Cortex of kidney (tissue), 1 donor: ENCODE measurements at places on chromosomes 6 and 20.

DNA sequence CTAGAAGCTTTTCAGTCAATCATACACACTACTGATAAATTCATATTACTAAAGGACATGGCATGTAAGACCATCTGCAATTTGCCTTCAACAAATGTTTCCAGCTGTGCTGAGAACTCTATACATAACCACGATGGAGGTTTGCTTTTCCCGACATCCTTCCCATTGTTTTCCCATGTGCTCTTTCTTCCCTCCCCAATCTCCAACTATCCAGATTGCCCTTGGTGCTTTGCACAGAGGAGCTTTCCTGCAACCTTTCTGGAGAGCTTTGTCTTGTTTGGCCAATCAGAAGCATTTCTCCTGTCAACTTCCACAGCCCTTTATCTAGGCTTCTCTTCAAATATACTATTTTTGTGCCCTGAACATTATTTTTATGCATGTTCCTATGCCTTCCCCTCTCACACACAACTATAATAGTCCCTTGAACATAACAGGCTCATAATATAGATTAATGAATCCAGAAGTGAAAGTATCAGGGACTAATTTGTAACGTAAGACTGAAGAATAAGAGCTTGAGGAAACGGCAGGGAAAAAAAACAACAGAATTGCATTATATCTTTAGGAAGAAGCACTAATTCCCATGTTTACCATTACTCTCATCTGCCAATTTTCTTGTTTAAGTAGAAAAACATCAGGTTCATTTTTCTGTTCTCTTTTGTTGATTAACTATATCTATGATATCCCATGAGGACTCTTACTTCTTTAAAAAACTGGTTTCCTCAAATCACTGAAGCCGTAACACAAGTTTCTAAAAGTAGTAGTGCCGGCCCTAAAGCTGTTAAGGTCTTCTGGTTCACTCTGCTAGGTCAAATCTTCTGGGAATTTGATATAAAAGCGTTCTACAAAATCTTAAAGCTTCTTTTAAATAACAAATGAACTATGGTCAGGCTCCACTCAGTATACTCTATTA is 20.1 kb downstream of the SMLR1 start:
- DNase-seq, result no peak

GRCh38 chr20:62822788-62823651 is 6.2 kb downstream of the COL9A3 start:
- no peak for DNase-seq

GRCh38 chr6:138162955-138163575 is 1.3 kb downstream of the ARFGEF3 start:
- DNase-seq, result no peak

GRCh38 chr20:2387580-2387979 is 6.9 kb downstream of the TGM6 start:
- DNase-seq, result no peak

- DNase-seq, result peak; percentile 32
Observed at GRCh38 chr6:142946924-142947713, 2.1 kb upstream of the HIVEP2 start.

DNA sequence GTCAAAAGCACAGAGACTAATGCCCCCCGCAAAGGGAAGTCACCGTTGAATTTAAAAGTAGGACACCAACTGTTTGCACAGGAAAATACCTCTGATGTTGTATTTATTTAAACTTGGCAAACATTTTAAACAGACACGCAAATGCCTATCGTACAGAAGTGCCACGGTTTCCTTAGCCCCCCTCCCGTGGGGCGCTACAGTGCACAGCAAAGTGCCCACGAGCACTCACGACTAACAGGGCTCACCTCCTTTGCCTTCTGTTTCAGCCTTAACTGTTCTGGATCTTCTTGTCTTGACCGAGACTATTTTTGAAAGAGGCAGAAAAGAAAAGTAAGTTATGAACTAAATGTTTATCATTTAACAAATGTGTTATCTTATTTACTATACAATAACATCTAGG is 67.8 kb downstream of the TAF4 start:
- DNase-seq, result no peak

DNA sequence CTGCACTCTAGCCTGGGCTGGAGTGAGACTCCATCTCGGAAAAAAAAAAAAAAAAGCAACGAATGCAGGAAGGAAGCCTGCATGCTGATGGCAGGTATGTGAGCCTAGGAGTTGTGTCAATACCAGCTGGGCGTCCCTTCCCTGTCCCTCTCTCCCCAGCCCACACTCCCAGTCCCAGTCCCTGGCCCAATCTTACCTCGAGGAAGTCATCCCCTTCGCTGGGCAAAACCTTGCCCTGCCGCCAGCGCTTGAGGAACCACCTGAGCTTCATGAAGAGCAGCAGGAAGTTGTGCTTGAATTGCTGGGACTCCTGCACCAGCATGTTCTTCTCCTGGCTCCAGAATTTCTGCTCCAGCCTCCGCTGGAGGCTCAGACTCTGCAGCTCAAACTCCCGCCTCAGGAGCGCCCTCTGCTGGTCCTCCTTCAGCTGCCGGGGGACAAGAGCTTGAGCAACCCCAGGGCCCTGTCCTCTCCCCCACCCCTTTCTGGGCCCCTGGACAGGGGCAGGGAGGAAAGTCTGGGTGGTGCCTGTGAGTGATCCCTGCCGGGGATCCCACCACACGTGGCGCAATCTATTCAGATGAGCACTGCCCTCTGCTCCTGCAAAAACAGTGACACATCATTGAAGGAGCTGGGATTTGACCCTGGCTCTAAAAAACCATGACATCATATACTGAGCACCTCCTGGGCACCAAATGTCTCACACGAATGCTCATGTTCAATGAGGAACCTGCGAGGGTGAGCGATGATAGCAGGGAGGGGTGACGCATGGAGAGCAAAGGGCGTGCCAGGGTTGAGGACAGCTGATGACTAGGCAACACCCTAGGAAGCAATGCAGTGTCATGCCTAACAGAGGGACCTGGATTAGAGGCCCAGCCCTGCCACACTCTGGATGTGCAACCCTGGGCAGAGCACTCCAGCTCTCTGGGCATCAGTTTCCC is 35.0 kb upstream of the DSN1 start:
- no peak for DNase-seq

- no peak for DNase-seq
Observed at GRCh38 chr6:68771426-68771825, 136.3 kb downstream of the ADGRB3 start.

GRCh38 chr20:199996-200395 is 10.5 kb upstream of the DEFB128 start:
- no peak for DNase-seq

DNA sequence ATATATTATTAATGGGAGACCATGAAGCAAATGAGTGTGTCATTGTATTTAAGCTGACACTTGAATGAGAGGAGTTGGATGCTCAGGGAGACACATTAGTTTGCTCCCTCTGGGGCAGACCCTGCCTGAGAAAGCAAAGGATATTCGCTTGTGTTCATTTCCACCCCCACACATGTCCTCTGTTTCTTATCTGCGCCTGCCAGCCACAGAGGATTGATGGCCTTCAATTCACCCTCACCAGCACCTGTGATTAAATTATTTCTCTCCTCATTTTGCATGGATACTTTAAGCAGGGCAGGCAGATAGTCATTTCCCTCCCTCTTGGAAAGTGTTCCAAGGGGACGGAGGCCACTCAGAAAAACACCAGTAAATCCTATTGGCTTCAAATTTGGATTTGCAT is 185.2 kb upstream of the GMDS start:
- DNase-seq, result no peak

- DNase-seq, result no peak
Observed at GRCh38 chr6:168623736-168624135, 182.8 kb downstream of the SMOC2 start.

DNA sequence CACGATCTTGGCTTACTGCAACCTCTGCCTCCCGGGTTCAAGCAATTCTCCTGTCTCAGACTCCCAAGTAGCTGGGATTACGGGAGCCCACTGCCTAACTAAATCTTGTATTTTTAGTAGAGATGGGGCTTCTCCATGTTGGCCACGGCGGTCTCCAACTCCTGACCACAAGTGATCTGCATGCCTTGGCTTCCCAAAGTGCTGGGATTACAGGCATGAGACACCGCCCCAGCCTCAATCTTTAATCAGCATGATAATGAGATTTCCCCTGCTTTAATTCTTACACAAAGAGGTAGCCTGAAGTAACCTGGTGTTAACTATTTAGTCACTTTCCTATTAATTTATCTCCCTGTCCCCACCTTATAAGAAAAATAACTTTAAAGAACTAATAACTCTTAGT is 31.3 kb upstream of the TRDN start:
- DNase-seq, result no peak

DNA sequence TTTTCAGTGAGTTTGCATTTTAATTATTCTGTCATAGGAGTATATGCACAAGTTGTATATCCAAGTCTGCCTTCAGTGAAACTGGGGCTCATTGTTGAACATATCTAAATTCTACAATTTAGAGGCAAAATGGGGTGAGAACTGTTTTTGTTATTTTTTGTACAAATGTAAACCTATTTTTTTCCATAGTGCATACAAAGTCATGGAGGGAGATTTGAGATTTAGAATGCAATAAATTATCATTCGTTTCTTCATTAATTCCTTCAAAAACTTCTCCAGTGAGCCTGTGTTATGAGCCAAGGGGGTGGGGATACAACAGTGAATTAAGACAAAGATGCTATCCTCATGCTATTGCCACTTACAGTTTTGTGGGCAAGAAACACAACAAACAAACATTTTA is 29.8 kb upstream of the RHAG start:
- DNase-seq, result no peak

- no peak for DNase-seq
Observed at GRCh38 chr6:150895928-150896632, 30.6 kb downstream of the MTHFD1L start.

DNA sequence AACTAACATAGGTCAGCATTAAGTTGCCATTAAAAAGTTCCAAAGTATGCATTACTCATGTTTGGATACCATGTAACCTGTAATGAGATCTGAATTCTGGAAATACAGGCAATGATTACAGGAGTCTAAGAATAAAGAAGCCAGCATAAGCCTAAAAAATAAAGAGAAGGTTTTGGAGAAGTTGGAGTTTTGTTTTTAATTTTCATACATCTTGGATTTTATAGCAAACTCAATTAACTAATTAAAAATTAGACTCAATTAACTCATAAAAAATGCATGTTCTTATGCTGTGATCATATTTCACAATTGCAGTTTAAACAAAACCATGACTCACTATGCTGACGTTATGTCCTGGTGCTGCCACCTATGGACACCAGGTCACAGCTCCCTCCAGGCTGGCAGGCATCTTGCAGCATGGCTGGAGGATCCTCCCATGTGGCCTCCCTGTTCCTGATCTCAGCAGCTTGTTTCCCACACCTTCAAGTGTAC is 648.8 kb upstream of the AGPAT4 start:
- DNase-seq, result no peak

- DNase-seq, result no peak
Observed at GRCh38 chr20:23386304-23387117, 24.5 kb downstream of the GZF1 start.

DNA sequence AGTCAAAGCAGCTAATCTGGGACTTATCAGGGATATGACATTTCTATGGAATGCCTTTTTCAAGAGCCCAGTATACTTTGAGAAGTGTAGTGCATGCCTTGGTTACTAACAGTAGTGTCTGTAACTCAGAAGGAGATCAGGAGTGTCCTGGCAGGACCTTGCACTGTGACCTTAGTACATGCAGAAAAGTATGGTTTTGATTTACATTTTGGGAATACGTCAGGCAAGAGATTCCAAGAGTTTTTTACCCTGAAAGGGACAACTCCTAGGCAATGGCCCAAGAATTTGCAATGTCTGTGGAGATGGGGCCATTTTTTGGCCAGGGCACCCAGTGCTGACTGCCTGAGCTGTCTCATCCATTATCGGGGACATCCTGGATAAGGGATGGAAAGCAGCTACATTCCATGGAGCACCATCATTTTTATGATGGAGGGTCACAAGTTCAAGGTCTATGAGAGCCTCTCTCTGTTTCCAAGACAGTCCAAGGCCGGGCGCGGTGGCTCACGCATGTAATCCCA is 80.2 kb downstream of the FAM50B start:
- no peak for DNase-seq

DNA sequence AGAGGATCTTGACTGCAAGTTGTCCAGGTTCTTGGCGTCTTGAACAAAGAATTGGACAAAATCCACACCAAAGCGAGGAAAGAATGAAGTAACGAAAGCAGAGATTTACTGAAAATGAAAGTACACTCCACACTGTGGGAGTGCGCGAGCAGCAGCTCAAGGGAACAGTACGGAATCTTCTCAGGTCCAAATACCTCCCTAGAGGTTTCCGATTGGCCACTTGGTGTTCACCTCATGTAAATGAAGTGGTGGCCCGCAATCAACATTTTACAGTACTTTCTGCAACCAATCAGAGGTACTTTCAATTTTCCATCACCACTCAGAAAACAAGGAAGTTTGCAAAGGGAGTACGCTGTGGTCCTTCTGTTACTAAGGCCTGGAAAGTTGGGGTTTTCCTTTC is 122.4 kb downstream of the PTPRK start:
- DNase-seq, result no peak

GRCh38 chr20:33339515-33340058 is 56.6 kb downstream of the BPIFB1 start:
- DNase-seq, result no peak

DNA sequence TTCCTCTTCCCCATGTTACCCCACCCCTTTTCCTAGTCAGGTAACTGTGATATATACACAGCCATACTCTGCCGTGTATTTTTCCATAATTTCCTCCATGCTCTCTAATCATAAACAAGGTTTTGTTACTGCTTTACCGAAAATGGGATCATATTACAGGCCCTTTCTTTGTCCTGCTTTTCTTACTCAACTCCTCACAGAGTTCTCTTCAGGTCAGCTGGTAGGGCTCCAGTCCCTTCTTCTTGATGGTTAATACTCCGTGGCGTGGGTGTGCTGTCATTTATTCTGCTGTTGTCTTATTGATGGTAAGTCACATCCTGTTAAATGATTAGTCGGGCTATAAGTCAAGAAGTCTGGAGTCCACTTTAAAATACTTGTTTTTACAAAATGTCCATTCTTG is 24.9 kb upstream of the PI16 start:
- no peak for DNase-seq

DNA sequence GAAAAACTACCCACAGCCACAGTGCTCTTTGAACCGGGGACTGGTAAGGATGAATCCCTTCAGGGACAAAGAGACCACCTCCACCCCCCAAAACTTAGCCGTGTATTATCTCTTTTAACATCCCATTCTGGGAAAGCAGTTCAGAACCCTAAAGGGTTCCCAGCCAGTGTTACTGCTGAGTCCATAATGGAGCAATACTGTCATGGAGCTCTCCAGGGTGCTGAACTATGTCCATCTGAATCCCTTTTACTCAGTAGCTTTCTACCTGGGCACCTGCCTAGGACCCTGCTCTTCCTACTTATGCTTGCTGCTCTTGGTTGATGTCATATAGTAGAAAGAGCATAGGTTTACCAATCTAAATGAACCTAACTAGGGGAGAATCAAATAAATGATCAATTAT is 22.3 kb upstream of the SAYSD1 start:
- no peak for DNase-seq

GRCh38 chr6:151021896-151022295 is 156.4 kb downstream of the MTHFD1L start:
- DNase-seq, result no peak
